ENCODE measurements at places on chromosomes 16 and 17. TPM values are rescaled to one million over a fixed set of nuclear protein-coding genes. Genes with fewer than 3 reads are reported as not detected.

GRCh38 chr16:53708490-53708889 lies 4.5 kb downstream of the FTO start:
- no peak for DNase-seq

- no peak for DNase-seq
Observed at GRCh38 chr16:89404561-89404960, 85.8 kb downstream of the ANKRD11 start.

DNA sequence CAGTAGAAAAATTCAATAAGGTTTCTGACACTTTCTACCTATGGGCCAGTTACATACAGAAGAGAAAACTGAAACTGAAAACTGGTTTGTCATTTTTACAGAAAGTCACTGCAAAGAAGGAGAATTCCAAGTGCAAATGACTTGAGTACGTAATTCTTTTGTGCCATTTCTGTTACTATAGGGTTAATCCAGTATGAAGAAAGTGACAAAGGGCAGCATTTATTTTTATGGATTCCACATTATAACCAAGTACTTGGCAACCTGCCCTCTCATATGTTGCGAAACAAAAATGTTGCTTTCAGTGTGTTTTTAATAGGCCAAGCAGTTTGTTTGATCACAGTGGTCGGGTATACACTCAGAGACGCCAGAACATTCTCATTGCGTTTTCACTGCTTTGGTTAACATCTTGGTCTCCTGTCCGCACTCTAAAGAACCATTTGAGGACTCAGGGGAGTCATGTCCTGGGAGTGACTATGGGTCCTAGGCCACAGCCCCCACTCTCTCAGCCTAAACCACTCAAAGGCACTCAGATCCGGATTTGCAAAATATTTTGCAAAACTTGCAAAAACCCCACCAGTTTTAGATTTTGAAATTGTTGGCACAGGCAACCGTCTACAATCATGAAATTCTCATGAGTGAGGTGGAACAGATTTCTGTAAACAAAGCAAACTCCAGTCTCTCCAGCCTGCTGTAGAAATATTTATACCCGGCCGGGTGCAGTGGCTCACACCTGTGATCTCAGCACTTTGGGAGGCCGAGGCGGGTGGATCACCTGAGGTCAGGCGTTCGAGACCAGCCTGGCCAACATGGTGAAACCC lies 15.4 kb upstream of the HELZ start:
- no peak for DNase-seq

GRCh38 chr17:66776999-66777688 lies 57.8 kb upstream of the CACNG5 start:
- DNase-seq: no peak

DNA sequence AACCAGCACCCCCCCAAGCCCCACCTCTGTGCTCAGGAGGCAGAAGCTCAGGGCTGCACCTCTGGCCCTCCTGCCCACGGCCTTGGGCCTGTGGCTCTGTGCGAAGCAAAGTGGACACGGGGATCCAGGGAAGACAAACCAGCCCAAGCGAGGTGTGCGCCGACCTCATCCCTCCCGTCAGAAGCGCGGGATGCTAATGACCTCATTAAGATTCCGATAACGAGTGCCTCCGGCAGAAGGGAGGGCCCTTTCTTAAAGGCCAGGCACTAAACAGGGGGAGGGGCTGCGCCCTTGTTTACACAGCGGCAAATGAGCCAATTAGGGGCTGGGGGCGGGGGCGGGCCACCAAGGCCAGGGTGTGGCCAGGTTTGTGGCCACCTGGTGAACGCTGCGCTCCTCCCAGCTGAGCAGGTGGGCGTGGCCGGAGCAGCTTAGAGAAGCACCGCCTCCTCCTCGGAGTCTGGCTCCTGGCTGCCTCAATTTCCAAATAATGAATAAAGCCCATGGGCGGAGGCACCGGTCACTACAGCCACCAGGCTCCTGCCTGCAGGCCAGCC lies 3.2 kb downstream of the CBX4 start:
- DNase-seq: no peak

GRCh38 chr16:27410761-27411160 lies 8.8 kb downstream of the IL21R start:
- DNase-seq: no peak

GRCh38 chr17:11492511-11492910 lies 105.8 kb upstream of the DNAH9 start:
- no peak for DNase-seq

- no peak for DNase-seq
Observed at GRCh38 chr17:57899822-57900221, 50.0 kb upstream of the MRPS23 start.

GRCh38 chr16:85281181-85281580 lies 168.9 kb upstream of the CIBAR2 start:
- no peak for DNase-seq

DNA sequence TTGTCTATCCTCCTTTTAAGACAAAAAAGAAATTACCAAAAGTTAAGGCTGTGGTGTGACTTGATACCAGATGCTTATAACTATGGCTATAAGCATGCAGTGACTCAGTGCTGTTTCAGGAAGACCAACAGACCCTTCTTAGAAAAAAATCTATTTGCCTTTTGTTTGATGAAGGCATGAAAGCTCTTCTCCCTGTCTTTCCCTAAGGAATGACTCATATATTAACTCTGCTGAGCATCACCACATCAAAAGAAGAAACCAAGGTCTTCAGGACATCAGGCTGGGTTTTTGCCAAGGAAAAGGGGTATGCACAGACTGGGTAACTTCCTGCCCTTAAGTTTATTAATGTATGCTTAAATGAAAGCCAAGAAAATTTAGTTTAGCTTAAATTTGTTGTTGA lies 47.1 kb downstream of the VMP1 start:
- peak; percentile 99 for DNase-seq

- DNase-seq: no peak
Observed at GRCh38 chr16:19066988-19067348, 446 bp upstream of the COQ7 start.

GRCh38 chr16:66271074-66272060 lies 95.1 kb upstream of the CDH5 start:
- no peak for DNase-seq

DNA sequence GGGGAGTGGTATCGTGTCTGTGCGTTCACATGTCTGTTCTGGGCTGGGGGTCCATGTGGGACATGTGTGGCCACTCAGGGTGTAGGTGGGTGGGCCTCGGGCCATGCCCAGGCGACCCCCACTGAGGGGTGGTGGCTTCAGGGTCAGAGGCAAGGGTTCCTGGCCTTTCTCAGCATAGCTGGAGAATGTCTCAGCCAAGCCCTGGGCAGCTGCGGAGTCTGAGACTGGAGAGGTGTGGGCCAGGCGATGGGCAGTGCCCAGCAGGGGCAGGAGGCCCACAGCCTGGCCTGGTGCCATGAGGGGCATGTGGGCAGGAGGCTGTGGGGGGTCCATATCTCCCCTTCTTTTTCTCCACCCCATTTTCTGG lies 1.2 kb downstream of the FSCN2 start:
- no peak for DNase-seq

DNA sequence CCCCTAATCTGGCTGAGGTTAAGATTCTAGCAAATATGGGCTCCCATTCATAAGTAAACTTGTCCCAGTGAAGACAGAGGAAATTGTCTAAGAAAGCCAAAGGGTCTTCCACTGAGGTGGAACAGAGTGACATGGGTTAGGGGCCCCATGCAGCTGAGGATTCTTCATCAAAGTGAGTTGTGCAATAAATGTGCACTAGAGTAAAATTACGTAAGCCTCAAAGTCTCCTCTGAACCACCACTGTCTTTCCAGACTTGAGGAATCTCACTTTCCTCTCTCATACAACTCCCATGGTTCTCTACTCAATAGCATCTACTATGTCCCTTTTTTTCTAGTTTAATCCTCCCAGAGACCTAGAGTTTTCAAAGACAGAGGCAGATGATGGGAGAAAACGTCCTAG lies 132.4 kb downstream of the CA10 start:
- DNase-seq: no peak

Gene KCNJ16
- 4.7 TPM for total RNA-seq

Gene SCN4A
- 0.07 TPM for total RNA-seq

Gene NPIPB9
- 2.7 TPM for total RNA-seq

Gene PRSS27
- total RNA-seq: 3.1 TPM

Gene PYDC1
- not detected for total RNA-seq

Gene TMEM238L
- total RNA-seq: not detected

Gene FOXN1
- not detected for total RNA-seq

Gene PRSS53
- total RNA-seq: 2.1 TPM

Gene GPR142
- total RNA-seq: not detected

Data from kidney epithelial cell (primary cell).